ENCODE measurements at places on chromosomes 1 and 21. TPM values are rescaled to one million over a fixed set of nuclear protein-coding genes. Genes with fewer than 3 reads are reported as not detected.

The NBPF19 gene
- 7.0 TPM for total RNA-seq

The PGLYRP4 gene
- total RNA-seq: not detected

The CLDN17 gene
- not detected for total RNA-seq

The PLA2G2C gene
- total RNA-seq: not detected

The MYBPH gene
- total RNA-seq: not detected

The AK4 gene
- total RNA-seq: 15.1 TPM

The LHX8 gene
- not detected for total RNA-seq

The TTC24 gene
- not detected for total RNA-seq

The FAM167B gene
- total RNA-seq: 30.3 TPM

The ALPL gene
- total RNA-seq: not detected

The CTH gene
- 18.6 TPM for total RNA-seq

The TFF2 gene
- not detected for total RNA-seq

The EFHD2 gene
- total RNA-seq: 39.9 TPM

The PLPPR4 gene
- 5.1 TPM for total RNA-seq

The OR2L2 gene
- not detected for total RNA-seq

The OTUD7B gene
- total RNA-seq: 67.2 TPM

The C4BPB gene
- not detected for total RNA-seq

The DNASE2B gene
- not detected for total RNA-seq

The CYP2J2 gene
- total RNA-seq: 2.9 TPM

The ATAD3A gene
- 32.0 TPM for total RNA-seq

The AADACL4 gene
- not detected for total RNA-seq

The CCDC185 gene
- not detected for total RNA-seq

The CENPS gene
- 13.8 TPM for total RNA-seq

The IQCC gene
- total RNA-seq: 1.7 TPM

The CCDC27 gene
- not detected for total RNA-seq

The FAM177B gene
- total RNA-seq: not detected

The CCNL2 gene
- total RNA-seq: 102 TPM

The AKR7A3 gene
- 0.33 TPM for total RNA-seq

The ARPC5 gene
- 84.9 TPM for total RNA-seq

The GNG12 gene
- total RNA-seq: 202 TPM

The NPR1 gene
- total RNA-seq: 0.31 TPM

The STUM gene
- total RNA-seq: 0.33 TPM

The TRIM45 gene
- 2.3 TPM for total RNA-seq

Data from melanocyte of skin (primary cell).